Activated CD4-positive, alpha-beta T cell treated with anti-CD3 and anti-CD28 coated beads, Interleukin-2, amount 50 U/mL, for 48 hours (primary cell): ENCODE measurements at places on chromosomes 4 and X.
A peak's percentile ranks its signal among the peaks of the same experiment; 100 is the strongest.

GRCh38 chrX:2500803-2501558 lies at the start of the genes DHRSX and ZBED1:
Gene DHRSX, minus strand, starts transcription at chrX:2500976. Its CDS starts 51 bp downstream, at chrX:2500925.
Gene ZBED1, minus strand, starts transcription at chrX:2500976. Its CDS starts 10,257 bp downstream, at chrX:2490719.
- DNase-seq = peak; percentile 62

GRCh38 chr4:182556580-182556979 lies 313.4 kb downstream of the TENM3 start:
- DNase-seq = no peak

- no peak for DNase-seq
Observed at GRCh38 chrX:29555465-29556091, 659.8 kb upstream of the MAGEB2 start.

GRCh38 chr4:113869743-113870375 lies 108.3 kb upstream of the CAMK2D start:
- DNase-seq = peak; percentile 56

DNA sequence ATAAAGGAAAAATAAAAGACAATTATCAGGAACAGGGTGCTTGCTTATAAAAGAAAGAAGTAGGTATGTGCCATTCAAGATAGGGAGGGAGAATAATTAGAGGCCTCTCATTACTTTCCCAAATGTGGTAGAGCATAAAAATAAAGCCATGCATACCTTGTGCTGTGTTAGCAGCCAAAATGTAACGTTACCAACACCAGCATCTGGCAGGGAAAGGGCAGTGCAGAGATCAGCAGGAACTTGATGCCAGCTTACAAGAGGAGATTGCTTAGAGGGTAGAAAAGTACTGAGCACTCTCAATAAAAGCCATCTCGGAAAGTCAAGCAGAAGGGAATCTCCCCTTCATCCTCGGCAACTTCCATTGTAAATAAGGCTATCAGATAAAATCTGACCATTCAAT lies 195.6 kb downstream of the RASL11B start:
- DNase-seq = no peak

GRCh38 chr4:83932750-83933391 lies 397.0 kb downstream of the GPAT3 start:
- no peak for DNase-seq
